ENCODE measurements at places on chromosomes 1 and 21. TPM values are rescaled to one million over a fixed set of nuclear protein-coding genes. Genes with fewer than 3 reads are reported as not detected.
A peak's percentile ranks its signal among the peaks of the same experiment; 100 is the strongest.

DNA sequence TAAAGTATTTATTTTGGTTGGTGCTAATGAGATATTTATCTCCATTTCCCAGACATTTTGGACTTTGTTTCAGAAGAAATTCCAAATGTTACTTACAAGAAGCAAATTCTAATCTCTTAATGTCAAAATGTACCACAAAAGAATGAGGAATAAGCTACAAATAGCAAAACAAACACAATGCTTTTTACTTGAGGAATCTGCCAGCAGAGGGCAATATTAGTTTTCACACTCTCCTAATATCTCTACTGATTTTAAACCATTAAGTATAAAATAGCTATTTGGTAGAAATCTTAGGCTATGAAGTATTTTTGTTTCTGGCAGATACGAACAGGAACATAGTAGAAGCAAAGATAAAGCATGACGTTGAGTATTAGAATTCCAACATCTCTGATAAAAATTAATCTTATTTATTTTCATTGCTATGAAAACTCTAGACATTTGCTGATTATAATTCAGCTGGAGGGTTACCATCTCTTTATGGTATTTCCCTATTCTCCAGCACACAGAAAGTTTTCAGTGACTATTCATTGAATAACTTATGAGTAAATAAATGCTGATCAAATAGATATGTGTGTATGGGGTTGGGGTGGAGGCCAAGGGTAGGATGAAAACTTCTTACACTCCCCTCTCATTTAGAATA, 13.4 kb upstream of the HMCN1 start:
- no peak for DNase-seq

DNA sequence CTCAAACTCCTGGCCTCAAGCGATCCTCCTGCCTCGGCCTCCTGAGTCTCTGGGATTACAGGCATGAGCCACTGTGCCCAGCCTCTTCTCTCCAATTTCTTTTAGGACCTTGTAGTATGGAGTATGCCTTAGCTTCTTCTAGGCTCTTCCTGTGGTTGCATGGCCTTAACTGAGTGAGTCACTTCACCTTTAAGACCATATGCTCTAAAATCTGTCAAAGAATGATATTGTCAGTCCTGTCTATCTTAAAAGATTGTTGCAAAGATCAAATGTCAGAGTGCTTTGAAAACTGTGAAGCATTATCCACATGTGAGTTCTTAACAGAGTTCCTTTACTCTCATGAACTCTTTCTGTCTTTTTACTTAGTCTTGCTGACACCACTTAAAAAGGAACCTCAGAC, 37.2 kb downstream of the ATP2B4 start:
- DNase-seq, result no peak

ZNF678 gene
- total RNA-seq, result 2.1 TPM

MTR gene
- total RNA-seq, result 8.7 TPM

GRCh38 chr1:208108213-208108608, 136.0 kb downstream of the PLXNA2 start:
- DNase-seq, result peak; percentile 82

Data from MG63 (cell line).